Hepatocyte (in vitro differentiated cells): ENCODE measurements at places on chromosomes 4 and X. TPM values are rescaled to one million over a fixed set of nuclear protein-coding genes. Genes with fewer than 3 reads are reported as not detected.
A peak's percentile ranks its signal among the peaks of the same experiment; 100 is the strongest.

- no peak for DNase-seq
These were observed 2.0 kb downstream of the ADAMTS3 start for GRCh38 chr4:72567036-72567435.

- no peak for DNase-seq
These were observed 327.9 kb downstream of the MAPK10 start for GRCh38 chr4:86031927-86032326.

DNA sequence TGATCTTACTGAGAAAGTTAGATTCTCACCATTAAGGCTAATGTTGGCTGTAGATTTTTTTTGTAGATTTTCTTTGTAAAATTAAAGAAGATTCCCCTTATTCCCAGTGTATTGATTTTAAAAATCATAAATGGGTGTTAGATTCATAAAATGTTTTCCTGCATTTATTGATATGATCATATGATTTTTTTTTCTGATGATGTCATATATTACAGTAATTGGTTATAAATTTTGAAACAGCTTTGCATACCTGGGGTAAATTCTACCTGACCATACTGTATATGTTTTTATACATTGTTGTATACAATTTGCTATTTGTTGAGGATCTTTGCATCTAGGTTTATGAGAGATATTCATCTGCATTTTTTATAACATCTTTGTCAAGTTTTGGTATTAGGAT is 880.3 kb upstream of the GRIA3 start:
- no peak for DNase-seq

DNA sequence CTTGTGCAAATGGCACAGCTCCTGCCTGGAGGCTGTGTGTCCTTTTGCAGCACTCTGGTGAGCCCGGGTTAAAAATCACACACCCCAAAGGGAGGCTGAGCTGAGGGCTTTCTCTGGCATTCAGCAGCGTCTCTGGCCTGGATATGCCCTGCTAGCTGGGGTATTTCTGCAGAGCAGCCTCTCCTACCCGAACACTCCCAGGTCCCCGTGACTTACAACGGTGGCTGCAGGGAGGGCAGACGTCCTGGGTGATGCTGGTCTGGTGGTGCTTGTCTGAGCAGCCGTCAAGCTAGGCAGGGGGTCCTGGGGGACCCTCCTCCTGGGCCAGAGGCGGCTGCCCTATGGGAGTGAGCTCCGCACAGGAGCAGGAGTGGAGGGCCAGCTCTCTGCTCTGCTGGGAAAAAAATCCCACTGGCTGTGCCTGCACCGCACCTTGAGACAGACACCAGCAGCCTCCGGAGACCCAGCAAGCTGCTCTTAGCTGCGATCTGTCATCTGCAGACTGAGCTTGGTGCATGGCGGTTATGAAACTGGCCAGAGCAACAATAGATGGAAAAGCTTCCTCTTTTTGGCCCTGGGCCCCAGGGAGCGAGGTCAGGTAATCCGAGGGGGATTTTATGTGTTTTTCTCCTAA is 41.3 kb upstream of the ASMTL start:
- no peak for DNase-seq

DNA sequence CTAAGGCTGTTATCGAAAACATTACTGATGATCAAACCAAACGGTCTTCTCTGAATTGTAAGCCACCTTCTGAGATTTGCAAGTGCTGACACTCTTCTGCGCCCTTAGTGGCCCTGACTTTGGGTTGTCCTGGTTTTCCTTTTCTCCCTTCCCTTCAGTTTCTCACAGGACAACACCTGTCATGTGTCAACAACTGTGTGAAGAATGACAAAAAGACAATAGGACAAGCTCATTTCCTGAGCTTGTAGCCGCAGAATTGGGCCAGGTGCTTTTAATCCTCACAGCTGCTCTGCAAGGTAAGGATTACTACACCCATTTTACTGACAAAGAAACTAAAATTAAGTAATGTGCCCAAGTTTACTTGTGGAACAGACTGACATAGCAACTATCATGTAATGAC is 44.9 kb upstream of the TXK start:
- no peak for DNase-seq

- no peak for DNase-seq
These were observed 62.2 kb downstream of the EVC start for GRCh38 chr4:5773271-5773555.

- DNase-seq = no peak
These were observed 69.4 kb downstream of the EVC2 start for GRCh38 chr4:5638976-5639375.

DNA sequence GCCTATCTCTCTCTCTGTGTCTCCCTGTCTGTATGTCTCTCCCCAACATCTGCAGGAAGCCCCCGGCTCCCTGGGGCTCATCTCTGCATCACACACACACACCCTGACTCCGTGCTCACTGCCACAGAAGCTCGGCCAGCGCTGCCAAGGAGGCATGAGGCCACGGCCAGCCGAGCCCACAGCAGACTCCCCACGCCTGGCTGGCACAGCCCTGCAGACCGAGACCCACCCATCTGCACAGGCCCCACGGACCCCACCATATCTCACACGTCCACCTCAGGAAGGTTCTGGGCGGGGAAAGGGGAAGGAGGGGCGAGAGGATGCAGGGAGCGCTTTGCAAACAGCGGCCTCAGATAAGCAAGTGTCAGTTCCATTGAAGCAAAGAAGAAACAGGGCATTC is 28.5 kb upstream of the SLC25A6 start:
- no peak for DNase-seq

DNA sequence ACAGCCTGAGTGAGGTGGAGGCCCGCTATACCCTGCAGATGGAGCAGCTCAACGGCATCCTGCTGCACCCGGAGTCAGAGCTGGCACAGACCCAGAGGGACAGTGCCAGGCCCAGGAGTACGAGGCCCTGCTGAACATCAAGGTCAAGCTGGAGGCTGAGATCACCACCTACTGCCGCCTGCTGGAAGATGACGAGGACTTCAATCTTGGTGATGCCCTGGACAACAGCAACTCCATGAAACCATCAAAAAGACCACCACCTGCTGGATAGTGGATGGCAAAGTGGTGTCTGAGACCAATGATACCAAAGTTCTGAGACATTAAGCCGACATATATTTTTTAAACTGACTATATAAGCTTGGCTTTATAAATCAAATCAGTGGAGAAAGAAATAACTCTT is 73.3 kb upstream of the HHIP start:
- no peak for DNase-seq

GRCh38 chr4:138736362-138736761 is 279.2 kb upstream of the NOCT start:
- no peak for DNase-seq

GRCh38 chr4:38979081-38979480 is 53.1 kb downstream of the TMEM156 start:
- no peak for DNase-seq

GRCh38 chr4:158915683-158916241 is 146.9 kb downstream of the FNIP2 start:
- no peak for DNase-seq

DNA sequence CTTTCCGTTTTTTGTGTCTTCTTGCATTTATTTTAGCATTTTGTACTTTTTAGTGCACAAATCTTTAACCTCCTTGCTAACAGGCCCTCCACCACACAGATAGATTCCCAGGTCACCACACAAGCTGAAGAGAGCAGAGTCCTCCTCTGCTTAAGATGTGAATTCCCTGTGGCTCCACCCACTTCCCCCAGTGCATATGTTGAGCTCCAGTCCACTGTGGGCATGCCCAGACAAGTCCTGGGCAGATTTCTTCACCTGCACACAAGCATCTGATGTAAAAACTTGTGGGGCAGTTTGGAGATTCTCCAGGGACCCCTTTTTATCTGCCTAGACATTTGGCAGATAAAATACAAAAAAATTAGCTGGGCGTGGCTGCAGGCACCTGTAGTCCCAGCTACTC is 19.8 kb upstream of the PASD1 start:
- DNase-seq = no peak

- no peak for DNase-seq
These were observed 54.3 kb upstream of the MAGEB2 start for GRCh38 chrX:30161043-30161442.

- no peak for DNase-seq
These were observed 117.4 kb downstream of the ATRX start for GRCh38 chrX:77668391-77669237.

DNA sequence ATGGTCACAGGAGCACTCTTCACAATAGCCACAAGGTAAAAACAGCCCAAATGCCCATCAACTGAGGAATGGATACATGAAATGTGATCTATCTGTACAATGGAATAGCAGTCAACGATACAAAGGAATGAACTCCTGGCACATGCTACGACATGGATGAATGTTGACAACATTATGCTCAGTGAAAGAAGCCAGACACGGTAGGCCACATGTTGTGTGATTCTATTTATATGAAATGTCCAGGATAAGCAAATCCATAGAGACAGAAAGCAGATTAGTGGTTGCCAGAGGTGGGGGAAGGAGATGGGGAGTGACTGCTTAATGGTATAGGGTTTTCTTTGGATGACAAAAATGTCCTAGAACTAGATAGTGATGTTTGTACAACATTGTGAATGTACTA is 58.7 kb upstream of the GPM6B start:
- DNase-seq = no peak

- peak; percentile 73 for DNase-seq
These were observed 34.3 kb downstream of the NLGN3 start for GRCh38 chrX:71178908-71179307.

GRCh38 chrX:39619182-39620009 is 478.4 kb downstream of the BCOR start:
- peak; percentile 16 for DNase-seq

DNA sequence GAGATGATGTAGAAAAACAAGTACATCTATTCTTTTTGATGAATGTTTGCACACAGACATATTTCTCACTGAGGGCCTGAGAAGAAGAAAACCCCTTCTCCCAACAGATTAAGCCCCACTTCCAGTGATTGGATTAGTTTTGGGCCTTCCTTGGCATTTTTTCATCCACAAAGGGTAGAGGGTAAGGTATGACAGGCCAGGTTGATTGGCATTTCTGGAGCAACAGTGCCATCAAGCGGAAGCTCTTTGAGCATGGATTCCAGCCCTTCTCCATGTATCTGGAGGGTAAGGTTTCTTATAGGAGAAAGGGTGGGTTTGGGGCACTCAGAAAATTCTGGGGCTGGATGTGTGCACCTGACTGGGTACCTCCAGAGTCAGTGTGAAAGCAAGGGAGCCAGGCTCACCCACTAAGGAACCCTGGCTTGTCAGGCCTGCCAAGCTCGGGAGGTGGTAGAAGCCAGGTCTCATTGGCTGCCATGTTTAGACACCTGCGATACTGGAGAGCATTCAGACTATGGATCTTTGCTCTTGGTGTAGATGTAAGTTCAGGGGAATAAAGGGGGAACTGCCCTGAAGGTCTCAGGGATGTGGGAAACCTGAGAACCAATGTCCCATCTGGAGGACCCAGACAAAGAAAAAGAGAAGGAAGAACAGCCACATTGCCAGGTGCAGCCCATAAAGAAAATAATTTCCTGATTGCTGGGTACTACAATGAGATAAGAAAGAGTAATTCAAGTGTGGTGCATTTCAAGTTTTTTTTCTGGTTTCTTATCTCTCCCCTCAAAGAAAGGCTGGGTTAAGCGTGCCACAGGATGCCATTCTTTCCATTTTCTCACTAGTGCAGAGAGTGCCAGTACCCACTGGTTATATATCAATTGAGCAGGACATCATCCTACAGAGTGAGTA is 222.3 kb upstream of the AGTR2 start:
- DNase-seq = no peak

DNA sequence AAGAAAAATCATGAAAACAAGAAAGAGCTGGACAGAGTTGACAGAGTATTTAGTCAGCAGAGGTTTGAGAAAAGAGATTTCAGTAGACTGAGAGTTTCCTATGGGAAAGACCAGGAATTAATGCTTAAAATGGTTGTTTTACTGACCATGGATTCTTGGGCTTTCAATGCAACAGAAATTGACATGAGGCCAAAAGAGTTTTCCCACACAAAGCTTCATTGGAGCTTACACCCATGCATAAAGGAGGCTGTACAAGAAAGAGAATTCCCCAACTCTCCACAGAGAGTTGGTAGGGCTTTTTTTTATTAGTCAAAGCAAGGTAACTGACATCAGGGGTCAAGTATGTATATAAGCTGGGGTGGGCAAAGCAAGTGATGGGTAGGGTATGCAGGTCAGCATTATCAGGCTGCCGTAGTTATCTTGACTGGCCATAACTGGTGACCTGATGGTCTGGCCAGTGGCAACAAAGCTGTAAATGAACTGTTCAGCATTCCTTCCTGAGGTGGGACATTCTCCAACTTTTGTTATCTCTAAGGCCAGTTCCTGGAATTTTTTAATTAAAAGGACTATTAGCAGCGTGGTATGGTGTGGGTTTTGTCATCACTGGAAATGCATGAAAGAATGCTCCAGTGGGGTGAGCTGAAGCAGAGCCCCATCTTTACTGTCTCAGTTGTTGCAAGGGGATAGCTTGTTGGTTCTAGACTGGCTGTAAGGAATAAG is 117.0 kb downstream of the ADAM29 start:
- DNase-seq = no peak

DNA sequence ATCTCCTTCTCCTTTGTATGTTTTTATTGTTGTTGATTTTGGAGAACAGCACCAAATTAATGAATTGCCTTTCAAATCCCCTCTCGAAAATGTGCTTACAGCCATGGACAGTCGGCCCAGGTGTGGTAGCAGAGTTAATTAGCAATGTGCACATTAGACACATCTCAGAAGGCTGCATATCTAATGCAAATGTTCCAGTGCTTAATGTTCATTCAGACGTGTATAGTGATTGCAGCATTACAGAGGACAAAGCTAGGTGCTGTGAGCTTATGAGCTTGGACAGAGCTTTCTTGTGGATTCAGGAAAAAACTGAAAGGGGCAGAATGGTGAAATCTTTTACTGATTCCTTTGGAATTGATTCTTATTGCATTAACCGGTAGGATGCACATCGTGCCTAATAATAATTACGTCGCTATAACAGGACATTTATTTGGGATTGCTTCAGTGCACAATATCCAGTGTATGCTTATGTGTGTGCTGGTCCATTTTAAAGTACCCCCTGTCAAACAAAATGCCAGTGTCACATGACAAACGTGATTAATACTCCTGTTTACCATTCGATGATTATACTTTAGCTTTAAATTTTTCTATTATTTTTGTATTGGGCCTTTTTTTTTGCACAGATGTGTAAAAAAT is 552.9 kb upstream of the EPHA5 start:
- no peak for DNase-seq

- DNase-seq = no peak
These were observed 437.6 kb upstream of the AGA start for GRCh38 chr4:177879851-177880250.

DNA sequence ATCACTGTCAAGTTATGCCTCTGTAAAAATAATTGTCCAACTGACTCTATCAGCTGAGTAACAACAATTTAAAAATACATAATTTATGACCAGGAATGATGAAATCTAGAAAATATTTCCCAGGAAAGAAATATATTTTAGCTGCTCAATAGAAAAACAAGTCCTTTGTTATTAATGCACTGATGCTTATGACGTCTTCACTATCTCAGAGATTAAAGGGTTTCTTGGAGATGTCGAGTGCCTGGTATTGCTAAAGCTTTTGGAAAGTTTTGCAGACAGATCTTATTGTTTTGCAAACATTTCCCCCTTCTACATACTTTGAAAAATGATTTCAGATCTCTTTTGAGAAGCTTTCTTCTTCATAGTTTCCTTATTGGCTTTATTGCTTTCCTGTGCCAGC is 154.6 kb upstream of the RPS6KA3 start:
- DNase-seq = no peak

GRCh38 chr4:7399440-7400234 is 35.1 kb downstream of the PSAPL1 start:
- no peak for DNase-seq

SMIM10 gene
- 2.6 and 3.4 TPM in 2 replicates for polyA plus RNA-seq

TFE3 gene
- polyA plus RNA-seq = 59.8 and 80.0 TPM in 2 replicates

NPY5R gene
- polyA plus RNA-seq = 0.46 and 0.72 TPM in 2 replicates

CRMP1 gene
- polyA plus RNA-seq = 12.5 TPM in 2 replicates

EPHA5 gene
- 0.05 TPM in 1 of 2 replicates, not detected in the other for polyA plus RNA-seq

NUDT6 gene
- polyA plus RNA-seq = 4.4 and 5.6 TPM in 2 replicates

GNRHR gene
- not detected in 2 replicates for polyA plus RNA-seq
